ENCODE measurements at places on chromosomes 3 and 15. TPM values are rescaled to one million over a fixed set of nuclear protein-coding genes. Genes with fewer than 3 reads are reported as not detected.

DNA sequence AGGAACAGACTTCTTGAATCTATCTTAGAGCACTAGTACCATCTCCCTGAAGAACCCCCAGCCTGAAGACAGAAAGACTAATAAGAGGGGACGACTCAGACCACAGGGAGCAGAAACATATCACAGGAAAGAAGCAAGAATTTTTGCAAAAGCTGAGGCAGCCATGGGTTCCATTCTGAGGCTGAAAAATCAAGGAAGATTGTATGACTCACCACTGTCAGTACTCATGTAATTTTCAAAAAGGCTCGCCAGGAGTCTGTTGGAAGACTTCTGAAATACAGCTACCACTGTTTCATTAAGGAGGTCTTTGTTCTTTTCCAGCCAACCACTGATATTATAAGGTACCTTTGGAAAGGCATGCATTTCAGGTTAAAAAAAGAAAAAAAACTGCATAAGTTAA, 47.5 kb downstream of the MYH15 start:
- DNase-seq, result no peak

- DNase-seq, result no peak
Measured at GRCh38 chr3:183508821-183509220, 46.7 kb downstream of the KLHL6 start.

GRCh38 chr15:77797270-77797669, 164.6 kb upstream of the LINGO1 start:
- DNase-seq, result no peak

DNA sequence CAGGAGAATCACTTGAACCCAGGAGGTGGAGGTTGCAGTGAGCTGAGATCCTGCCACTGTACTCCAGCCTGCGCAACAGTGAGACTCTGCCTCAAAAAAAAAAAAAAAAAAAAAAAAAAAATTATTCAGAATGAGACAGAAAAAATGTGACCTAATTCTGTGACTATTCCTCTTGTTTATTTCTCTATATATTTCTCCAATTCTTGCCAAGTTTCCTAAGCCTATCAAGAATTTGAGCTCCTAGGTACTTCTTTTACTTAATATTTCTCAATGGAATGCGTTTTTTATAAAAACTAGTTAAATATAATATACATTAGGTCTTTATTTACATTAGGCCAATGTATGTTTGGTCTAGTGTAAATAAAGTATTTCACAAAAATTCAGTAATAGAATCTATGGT, 86.8 kb downstream of the NAALADL2 start:
- no peak for DNase-seq

DNA sequence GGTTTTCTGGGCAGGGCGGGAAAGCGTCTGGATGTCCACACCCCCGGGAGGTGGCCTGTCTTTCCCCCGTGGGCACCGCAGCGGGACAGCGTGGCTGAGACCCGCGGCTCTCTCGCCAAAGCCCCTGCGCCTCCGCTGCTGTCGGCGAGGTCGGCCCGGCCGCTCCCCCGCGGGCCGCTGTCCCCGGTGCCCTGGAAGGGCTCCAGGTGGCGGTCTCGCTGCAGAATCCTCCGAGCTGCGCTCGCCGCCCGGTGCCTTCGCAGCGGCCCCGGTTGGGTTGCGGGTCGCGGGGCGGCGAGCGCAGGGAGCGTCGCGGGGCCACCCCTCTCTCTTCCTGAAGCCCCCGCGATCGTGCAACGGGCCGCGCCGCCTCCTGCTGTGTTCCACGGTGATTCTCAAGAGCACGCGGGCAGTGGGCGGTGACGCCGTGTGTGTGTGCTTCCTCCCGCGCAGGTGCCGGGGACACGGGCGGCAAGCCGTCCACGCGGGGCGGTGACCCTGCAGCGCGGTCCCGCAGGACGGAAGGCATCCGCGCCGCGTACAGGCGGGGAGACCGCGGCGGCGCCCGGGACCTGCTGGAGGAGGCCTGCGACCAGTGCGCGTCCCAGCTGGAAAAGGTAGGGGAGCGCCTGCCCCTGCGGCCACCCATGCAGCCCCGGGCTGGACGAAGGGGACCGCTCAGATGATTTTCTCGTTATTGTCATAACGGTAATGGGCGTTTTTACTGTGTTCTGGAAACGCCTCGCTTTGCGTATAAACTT, 54.4 kb downstream of the LRRK1 start:
- DNase-seq, result no peak

- no peak for DNase-seq
Measured at GRCh38 chr15:86677278-86677677, 597.6 kb downstream of the AGBL1 start.

FEZF2 gene
- not detected for total RNA-seq

SEMA3B gene
- total RNA-seq, result 19.9 TPM

TM4SF1 gene
- 110 TPM for total RNA-seq

GPR176 gene
- 1.4 TPM for total RNA-seq

KLHL40 gene
- total RNA-seq, result 0.11 TPM

SORD gene
- 12.1 TPM for total RNA-seq
